ENCODE measurements at places on chromosomes 4 and X.
A peak's percentile ranks its signal among the peaks of the same experiment; 100 is the strongest.

DNA sequence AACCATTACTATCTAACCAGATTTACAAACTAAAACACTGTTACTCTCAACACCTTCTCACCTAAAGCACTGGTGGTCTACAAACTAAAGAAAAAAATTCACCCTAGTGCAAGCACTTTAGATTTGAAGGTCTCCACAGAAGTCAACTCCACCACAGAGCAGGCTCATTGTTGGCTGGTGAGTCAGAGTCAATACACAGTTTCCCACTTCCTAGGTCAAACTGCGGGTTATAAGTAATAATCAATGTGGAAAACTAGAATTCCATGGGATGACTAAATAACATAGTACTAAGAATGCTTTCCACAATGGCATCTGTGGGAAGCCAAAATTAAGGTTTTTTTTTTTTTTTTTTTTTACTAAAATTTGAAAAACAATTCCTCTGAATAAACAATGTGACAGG is 191.8 kb downstream of the PDGFC start:
- no peak for DNase-seq

DNA sequence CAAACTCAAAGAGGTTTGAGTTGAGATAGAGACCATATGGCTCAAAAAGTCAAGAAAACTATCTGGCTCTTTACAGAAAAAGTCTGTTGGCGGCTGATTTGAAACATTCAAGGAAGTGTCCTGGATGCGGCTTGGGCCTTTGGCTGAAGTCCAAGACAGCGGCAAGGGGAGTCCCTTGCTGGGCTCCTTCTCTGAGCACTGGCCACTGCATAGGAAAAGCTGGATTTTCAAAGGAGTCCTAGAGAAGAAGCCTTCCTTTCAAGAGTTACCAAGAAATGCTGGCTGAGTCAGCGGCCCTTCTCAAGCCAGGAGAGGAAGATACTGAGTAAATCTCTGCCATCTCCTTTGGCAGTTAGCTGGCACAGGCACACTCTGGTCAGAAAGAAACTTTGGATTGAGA is 12.1 kb downstream of the APLN start:
- no peak for DNase-seq

DNA sequence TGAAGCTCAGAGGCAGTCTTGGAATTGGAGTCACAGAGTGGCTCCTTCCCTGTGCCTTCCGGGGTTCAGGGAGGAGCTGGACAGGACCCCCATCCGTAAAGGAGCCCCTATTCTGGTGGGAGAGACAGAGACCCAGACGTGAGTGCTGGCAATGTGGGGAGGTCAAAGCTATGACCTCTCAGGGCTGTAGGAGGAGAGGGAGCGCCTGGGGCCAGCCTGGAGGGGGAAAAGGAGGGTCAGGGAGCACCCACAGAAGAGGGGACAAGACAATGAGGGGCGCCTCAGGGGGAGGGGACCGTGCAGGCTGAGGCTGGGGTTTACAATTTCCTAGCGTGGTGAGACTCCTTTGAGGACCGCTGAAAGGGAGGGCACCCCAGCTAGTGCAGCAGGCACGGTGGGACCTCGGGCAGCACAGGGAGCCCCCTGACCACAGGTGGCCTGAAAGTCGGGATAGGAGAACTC is 97.9 kb upstream of the LRPAP1 start:
- no peak for DNase-seq

DNA sequence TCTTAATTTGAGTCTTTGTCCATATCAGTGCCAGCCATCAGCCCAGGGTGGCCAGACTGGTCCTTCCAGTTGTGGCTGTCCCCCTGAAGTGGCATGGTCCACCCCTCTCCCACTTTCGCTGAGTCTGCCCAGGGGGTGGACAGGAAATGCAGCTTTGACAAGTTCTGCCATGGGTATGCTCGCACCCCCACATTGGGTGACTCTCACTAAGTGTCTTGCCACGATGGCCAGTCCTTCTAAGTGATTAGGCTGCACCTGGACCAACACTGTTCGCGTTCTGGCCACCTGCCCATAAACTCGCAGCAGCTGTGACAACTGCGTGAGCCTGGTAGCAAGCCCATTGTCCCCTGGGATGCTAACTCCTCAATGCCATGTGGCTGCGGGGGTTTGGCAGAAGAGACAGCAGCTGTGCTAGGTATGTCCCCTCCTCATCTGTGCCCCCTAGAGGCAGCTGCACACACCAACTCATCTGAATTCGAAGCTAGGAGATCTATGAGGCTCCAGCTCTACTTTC is 10.0 kb upstream of the LNX1 start:
- peak; percentile 84 for DNase-seq

GRCh38 chr4:78770091-78770642 is 6.0 kb upstream of the BMP2K start:
- DNase-seq = no peak

- DNase-seq = no peak
Observed at GRCh38 chr4:69907151-69907550, 23.7 kb upstream of the CSN1S1 start.

DNA sequence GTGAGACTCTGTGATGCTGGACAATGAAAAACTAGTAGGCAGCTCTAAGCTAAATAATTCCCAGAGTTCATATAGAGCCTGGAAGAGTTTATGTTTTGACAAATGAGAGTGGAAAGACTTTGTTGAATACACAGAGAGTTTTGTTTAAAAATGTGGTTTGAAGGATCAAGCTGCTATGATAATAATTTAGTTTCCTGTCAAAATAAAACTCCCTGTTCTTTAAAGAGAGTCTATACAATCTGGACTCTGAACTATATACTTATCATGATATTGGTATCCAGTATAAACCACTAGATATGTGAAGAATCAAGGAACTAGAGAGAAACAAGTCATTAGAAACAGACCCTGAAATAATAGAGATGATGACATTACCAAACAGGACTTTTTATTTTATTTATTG is 158.6 kb downstream of the C4orf33 start:
- DNase-seq = no peak

DNA sequence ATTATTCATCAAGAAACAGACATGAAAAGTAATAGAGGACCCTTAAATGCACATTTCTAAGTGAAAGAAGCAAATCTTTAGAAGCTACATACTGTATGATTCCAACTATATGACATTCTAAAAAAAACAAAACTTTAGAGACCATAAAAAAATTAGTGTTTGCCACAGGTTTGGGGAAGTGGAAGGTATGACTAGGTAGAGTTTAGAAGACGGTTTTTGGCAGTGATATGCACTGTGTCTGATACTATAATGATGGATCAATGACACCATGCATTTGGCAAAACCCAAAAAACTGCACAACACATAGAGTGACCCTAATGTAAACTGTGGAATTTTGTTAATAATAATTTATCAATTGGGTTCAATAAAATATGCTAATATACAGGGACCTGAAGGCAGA is 54.5 kb downstream of the LCORL start:
- DNase-seq = no peak

DNA sequence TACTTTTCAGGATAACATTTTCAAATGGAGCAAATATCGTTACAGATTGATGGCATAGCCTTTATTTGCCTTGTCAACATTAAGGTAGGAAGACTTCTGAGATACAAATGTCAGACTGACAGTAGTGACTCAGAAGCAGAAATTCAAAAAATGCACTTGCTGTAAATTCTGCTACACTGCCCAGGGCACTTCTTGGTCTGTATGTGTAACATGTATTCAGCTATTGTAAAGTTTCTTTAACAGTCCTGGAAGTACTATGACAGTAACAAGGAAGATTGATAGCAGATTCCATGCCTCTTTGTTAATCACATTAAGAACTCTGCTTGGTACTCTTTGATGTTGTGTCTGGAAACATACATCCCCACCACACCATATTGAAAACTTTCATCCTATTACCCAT is 69.6 kb upstream of the PCDH18 start:
- DNase-seq = no peak

DNA sequence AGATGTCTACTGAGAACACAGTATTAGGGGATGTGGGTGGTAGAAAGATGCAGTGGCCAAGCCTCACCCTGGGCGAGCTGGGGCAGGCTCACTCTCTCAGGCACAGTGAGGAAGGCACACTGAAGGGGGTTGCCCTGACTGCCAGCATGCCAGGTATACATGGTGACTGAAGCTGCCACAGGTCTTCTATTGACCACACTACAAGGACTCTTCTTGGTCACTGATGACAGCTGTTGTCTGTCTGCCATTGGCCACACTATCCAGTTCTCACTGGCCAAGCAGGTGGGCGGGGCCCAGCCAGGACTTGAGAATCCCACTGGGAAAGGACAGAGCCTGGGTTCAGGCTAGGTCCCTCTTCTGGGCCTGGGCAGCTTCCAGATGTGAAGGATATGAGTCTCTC is 39.7 kb upstream of the TBC1D14 start:
- DNase-seq = no peak

GRCh38 chr4:153825126-153825525 is 36.2 kb upstream of the SFRP2 start:
- DNase-seq = no peak

GRCh38 chr4:4506961-4507360 is 34.9 kb downstream of the STX18 start:
- DNase-seq = no peak

- DNase-seq = no peak
Observed at GRCh38 chr4:108443585-108443984, 176.8 kb upstream of the RPL34 start.

DNA sequence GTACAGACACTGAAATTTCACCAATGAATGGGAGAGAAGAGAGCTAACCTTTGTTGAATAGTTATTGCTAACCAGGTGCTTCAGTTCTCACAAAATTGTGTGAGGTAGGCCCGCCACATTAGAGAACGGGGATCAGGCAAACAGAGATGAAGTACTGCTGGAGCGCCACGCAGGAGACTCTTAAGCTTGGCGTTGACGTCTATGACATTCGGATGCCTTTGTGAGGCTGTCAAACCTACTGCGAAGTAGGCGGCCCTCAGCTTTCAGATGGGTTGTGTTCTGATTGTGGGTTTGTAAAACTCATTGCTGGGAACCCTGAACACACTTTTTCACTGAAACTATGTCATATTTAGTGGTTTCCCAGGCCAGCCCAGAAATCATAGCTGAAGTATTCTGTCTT is 173.6 kb downstream of the CBR4 start:
- no peak for DNase-seq

DNA sequence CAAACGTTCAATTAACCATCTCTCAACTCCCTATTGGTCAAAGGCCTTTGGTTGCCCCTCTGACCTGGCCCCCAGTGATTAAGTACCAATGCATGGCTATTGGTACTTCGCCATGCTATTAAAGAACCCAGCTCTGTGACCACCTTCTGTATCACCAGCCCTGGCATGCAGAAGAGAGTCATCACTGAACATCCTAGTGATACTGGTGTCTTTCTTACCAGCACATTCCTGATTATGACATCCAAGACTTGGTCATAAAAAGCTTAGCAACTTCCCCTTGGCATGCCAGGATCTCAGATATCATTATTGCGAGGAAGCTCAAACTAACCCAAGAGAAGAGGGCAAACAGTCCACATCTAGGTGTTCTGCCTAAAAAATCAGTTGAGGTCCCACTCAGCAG is 122.3 kb upstream of the OTUD4 start:
- DNase-seq = no peak

GRCh38 chr4:85218756-85219155 is 252.3 kb upstream of the WDFY3 start:
- no peak for DNase-seq

- no peak for DNase-seq
Observed at GRCh38 chr4:128159967-128160366, 98.9 kb downstream of the LARP1B start.

- DNase-seq = no peak
Observed at GRCh38 chr4:146437778-146438177, 84.0 kb downstream of the SLC10A7 start.

GRCh38 chrX:71166461-71166860 is 21.8 kb downstream of the NLGN3 start:
- DNase-seq = no peak

- DNase-seq = no peak
Observed at GRCh38 chr4:38612646-38613414, 51.2 kb upstream of the KLF3 start.

DNA sequence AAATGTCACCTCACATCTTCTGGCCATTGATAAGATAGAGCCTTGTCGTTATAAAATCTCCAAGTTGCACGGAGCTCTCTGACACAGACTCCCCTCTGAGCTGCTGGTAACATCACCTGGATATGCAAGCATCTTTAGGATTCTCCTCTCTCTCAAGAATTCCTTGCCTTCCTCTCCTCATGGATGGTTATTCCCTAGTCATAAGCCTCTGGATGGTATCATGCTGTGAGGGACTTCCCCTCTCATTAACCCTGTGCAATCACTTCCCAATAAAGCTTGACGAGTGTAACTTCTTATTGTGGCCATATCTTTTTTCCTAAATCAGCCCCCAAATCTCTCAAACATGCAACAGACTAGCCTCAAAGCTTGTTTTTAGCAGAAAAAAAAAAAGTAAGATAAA is 1057.0 kb upstream of the SLIT2 start:
- no peak for DNase-seq

GRCh38 chrX:88613338-88613737 is 133.7 kb upstream of the CPXCR1 start:
- DNase-seq = no peak

DNA sequence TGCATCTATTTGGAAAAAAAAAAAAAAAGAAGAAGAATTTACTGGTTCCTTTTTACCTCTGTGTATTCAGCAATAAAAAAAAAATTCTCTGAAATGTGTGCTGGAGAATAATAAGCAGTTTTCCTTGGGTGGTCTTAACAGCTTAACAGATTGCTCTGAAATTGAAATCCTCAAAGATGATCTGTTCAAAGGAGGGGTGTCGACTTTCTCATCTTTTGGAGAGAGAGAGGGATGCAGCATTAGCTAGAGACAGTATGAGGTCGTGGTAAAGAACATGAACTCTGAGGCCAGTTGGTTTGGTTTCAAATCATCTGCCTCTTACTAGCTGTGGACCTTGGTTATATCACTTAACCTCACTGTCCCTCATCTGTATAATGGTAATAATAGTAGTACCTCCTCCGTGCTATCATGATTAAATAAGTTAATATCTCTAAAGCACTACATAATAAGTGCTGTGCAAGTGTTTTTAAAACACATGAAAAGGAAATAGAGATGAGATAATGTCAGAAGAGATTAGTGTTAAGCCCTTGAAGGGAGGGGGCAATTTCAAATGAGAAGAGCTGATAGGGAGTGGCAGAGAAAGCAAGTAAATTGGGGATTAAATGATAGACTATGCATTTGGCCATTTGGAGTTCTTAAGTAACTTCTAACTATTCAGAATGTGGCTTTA is 109.9 kb upstream of the LIMCH1 start:
- no peak for DNase-seq
